NCI-H2029 (cell line): ENCODE measurements at places on chromosomes 3 and 15.

GRCh38 chr3:139762302-139762701 lies 84.5 kb upstream of the NMNAT3 start:
- no peak for DNase-seq

- no peak for DNase-seq
Observed at GRCh38 chr3:64972793-64973192, 285.0 kb upstream of the ADAMTS9 start.

DNA sequence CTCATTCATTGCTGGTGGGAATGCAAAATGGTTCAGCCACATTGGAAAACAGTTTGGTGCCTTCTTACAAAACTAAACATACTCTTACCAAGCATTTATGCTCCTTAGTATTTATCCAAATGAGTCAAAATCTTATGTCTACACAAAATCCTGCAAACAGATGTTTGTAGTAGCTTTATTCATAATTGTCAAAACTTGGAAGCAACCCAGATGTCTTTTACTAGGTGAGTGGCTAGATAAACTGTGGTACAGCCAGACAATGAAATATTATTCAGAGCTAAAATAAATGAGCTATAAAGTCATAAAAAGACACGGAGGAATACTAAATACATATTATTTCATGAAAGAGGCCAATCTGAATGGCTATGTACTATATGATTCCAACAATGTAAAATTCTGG lies 709.5 kb downstream of the NSUN3 start:
- no peak for DNase-seq

DNA sequence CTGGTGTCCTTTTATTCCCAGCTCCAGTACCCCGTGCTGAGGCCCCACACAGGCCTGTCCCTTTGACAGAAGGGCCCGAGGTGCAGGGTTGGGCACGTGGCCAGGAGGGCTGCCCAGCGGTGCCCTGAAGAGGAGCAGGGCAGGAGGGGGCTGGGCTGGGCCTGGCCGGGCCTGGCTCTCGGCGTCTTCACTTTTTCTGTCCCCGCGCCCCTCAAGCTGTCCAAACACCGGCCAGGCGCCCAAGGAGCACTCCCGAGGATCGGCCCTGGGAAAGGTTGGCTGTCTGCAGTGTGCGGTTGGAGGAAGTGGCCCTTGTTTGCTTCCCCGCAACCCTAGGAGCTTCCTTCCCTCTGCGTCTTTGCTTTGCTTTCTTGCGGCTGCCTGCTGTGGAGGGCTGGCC lies 84.1 kb downstream of the WNT7A start:
- no peak for DNase-seq

GRCh38 chr3:114958930-114959329 lies 188.2 kb downstream of the ZBTB20 start:
- DNase-seq = no peak

DNA sequence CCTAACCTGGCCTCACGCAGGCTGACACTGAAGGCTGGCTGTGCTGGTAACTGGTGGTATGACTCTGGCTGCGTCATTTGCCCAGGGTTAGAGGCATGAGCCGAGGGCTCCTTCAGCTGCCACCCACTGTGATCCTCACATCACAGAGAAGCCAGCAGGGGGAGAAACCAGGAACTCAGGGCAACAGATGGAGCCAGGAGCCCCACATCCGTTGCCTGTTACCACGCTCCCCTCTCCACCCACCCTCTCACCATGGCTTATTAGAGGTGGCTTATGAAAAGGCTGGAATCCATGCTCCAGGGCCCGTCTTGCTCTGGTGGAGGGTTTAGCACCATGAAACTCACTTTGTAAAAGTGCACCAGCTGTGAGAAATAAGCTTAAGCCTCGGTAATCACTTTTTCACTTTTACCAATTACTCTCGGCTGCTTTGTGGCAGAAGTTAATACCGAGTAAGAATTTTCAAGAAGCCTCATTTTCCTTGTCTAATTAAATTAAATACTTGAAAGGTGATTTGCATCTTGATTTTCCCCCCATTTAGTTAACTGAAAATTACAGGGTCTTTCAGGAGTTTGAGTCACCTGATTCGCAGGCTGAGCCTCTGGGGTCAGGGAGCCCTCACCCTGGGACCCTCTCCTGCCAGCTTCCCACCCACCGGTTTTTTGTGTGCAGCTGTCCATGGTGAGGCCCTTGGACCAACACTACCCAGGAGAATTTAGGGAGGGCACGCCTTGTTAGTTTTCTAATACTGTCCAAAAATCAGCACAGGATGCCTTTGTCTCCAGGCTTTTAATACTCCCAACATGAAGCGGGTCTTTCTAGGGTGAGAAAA lies 60.9 kb downstream of the ASB7 start:
- DNase-seq = no peak

DNA sequence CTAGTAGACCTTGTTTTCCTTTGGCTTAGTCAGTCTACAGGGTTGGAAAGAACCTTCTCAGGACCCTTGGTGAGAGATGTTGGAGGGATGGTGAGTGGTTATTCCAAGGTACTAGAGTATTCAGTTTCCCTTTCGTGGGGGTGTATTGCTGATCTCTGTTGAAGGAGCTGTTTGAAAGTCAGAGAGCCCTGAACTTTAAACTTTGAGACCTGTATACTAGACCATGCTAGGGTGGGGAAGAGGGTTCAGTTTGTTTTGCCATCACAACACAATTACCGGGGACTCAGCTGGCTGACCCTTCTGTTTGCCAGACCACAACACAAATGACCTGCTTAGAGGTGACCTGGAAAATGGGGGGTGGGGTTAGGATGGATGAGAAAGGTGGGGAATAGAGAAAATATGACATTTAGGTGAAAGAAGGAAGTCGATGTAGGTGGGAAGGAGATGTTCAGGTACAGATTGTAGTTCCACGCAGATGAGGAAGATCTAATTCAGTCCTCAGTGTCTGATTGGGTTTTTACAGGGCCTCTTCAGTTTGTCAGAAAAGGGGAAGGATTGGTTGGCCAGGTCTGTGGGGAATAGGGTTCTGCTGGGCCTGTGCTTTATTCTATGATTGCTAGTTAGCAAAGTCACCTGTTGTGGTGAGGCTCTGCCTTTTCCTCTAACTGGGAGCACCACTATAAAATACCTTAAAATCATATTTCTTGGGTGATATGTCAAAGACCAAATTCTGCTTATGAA lies 6.8 kb downstream of the UBE2E2 start:
- DNase-seq = no peak

GRCh38 chr3:102174832-102175374 lies 259.9 kb upstream of the ZPLD1 start:
- DNase-seq = no peak

DNA sequence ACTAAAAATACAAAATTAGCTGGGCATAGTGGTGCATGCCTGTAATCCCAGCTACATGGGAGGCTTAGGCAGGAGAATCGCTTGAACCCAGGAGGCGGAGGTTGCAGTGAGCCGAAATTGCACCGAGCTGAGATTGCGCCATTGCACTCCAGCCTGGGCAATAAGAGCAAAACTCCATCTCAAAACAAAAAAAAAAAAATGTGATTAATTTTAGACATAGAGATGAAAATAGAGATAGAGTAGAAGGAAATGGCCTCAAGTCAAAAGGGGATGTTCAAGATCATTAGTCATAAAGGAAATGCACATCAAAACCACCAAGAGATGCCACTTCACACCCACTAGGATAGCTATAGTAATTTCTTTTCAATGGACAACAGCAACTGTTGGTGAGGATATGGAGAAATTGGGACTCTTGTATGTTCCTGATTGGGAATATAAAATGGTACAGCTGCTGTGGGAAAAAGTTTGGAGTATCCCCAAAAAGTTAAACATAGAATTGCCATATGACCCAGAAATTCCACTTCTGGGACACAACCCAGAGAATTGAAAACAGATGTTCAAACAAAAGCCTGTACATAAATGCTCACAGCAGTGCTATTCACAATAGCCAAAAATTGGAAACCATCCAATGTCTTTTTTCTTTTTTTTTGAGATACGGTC lies 55.4 kb downstream of the ABHD2 start:
- peak; percentile 35 for DNase-seq

GRCh38 chr3:168093229-168093628 lies 2.5 kb downstream of the GOLIM4 start:
- DNase-seq = no peak

GRCh38 chr3:46367811-46368210 lies 2.9 kb upstream of the CCR5 start:
- DNase-seq = no peak

DNA sequence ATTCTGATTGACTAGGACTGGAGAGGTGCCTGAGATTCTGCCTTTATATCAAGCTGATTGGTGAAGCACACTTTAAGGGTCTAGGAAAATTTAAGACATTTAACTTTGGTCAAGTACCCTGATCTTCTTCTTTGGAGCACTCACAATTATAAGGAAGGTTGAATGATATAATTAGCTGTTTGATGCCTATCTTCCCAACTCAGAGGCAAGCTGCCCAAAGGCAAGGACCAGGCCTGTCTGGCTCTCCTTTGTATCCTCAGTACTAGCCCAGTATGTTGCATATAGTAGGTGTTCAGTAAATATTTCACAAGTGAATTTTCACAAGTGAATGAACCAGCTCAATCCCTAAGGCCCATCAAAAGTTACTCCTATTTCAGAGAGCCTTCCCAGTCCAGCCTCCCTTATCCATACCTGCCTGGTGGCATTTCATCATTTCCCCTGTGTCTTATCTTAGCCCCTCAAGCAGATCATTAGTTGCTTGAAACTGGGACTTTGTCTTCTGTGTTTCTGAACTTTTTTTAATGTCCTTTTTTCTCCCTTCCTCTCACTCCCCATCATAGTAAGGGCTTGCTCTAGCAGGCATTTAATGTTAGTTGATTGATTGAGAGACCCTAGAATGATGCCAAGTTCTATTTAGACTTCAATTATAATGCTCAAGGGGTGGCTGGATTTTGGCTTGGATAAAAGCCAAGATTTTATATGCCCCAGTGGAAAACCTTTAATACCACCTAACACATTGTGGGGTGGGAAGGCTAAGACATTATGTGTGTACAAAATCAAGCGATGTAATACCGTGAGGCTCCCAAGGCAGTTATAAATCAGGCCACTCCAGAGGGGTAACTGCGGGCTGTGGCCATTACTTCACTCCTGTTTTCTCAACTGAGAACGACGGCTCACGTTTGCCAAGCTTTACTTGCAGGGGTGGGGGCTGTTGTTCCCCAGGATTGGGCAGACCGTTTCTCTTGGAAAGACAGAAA lies 43.2 kb upstream of the BOC start:
- DNase-seq = no peak

DNA sequence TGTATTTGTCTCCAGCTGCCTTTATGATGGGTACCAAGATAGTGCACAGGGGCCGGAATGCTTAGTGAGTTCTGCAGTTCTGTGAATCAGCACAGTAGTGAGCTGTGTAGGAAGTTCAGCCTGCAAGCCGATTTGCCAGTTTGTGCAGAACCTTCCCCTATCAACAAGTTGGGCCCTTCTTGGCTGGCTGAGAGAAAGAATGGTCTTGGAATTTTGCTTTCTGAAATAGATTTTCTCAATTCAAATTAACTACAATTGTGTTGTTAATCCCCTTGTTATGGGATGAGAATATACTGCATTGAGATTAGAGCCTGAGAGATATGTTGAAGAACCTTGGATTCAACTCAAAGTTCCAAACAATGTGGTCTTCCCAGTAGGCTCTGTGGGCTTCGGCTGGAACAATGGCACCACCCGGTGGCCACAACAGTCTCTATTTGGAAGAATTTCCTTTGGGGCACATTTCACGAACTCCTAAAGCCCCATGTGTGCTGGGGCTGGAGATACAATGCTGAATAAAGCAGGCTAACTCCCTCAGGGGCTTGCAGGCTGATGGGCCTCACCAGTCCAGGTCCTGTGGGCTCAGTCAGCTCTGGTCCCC lies 59.1 kb downstream of the TRIM42 start:
- DNase-seq = peak; percentile 18
